ENCODE measurements at places on chromosomes 3 and 15.

- DNase-seq, result no peak
Measured at GRCh38 chr3:14925729-14926591, 21.4 kb upstream of the NR2C2 start.

DNA sequence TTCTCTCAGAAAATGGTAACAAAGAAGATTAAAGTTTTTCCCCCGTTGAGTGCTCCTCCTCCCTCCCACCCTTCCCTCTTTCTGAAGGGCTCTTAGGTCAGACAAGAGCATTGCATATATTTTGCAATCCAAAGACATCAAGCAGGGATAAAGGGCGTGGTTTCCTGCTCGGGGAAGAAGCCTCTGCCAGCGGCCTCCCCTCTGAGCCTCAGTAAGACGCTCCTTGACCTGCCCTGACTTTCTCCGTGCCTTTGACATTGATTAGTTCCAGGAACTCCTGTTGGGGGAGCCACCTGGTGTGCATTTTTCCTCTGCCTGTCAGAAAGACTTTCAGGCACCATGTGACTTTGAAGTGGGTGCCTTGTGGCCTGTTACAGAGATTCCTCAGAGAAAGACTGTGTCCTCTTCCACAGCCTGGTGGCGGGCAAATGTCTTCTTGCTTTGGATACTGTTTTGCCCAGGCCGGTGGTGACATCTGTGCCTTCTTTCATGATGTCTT lies 87.2 kb upstream of the TBL1XR1 start:
- peak; percentile 5 for DNase-seq

- DNase-seq, result no peak
Measured at GRCh38 chr15:37995461-37996347, 61.3 kb downstream of the TMCO5A start.

DNA sequence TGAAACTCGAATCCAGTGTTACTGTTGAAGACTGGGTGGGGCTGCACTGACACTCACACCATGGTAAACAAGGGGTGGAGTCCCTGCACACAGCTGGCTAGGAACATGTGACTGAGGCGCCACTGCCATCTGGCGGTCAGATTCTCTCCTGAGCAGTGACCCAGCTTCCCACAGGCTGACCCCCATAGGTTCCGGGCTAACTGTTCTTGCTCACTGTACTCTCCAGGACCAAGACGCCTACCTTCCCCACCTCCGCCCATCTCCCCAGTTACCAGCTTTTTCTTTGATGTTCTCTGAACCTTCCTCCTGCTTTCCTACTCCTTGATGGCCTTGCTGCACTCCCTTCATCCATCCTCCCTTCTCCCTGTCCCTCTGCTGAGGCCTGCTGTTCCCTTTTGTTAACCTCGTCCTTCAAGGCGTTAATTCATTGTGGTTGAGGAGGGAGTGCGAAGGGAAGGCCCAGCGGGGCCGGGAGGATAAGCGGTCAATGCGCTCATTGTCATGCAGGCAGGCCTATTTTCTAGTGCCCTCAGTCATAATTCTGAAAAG lies 115.2 kb downstream of the ATP8B4 start:
- DNase-seq, result peak; percentile 37

GRCh38 chr15:99721896-99722295 lies 11.3 kb downstream of the LYSMD4 start:
- no peak for DNase-seq

DNA sequence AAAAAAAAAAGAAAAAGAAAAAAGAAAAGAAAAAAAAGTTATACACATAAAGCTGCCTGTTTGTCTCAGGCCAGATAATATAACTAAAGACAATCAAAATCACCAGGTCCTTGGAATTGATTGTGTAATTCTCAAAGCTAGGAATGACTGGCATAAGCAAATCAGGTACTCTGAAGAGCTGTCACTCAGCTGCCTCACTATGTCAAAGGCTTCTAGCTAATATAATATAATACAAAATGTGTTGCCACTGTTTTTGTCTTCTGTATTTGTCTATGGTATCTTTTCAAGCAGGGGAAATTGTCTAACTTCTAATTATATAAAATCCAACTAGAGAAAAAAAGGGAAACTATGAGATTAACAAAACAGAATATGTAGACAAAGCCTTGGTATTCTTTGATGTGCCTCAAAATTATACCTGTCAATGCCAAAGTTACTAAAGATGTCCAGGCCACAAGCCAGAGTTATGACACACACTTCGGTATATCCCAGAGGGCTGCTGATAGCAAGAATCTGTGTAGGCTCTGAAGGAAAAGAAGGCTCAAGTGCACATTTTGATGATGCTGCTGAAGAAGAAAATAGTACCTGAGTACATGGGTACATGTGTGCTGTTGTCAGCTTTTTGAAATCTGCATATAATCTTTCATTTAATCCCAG lies 37.0 kb upstream of the NR2E3 start:
- DNase-seq, result no peak

- DNase-seq, result no peak
Measured at GRCh38 chr15:42146551-42147430, 9.6 kb downstream of the PLA2G4F start.

Data from stimulated activated CD4-positive, alpha-beta T cell treated with anti-CD3 and anti-CD28 coated beads, Interleukin-4, amount 100 ng/mL, for 48 hours (primary cell).